ENCODE measurements at places on chromosomes 1 and 21.

- DNase-seq, result no peak
These were observed 115.0 kb downstream of the ACBD6 start for GRCh38 chr1:180387413-180387812.

- DNase-seq, result no peak
These were observed 9.8 kb upstream of the CAMTA1 start for GRCh38 chr1:6775261-6776043.

DNA sequence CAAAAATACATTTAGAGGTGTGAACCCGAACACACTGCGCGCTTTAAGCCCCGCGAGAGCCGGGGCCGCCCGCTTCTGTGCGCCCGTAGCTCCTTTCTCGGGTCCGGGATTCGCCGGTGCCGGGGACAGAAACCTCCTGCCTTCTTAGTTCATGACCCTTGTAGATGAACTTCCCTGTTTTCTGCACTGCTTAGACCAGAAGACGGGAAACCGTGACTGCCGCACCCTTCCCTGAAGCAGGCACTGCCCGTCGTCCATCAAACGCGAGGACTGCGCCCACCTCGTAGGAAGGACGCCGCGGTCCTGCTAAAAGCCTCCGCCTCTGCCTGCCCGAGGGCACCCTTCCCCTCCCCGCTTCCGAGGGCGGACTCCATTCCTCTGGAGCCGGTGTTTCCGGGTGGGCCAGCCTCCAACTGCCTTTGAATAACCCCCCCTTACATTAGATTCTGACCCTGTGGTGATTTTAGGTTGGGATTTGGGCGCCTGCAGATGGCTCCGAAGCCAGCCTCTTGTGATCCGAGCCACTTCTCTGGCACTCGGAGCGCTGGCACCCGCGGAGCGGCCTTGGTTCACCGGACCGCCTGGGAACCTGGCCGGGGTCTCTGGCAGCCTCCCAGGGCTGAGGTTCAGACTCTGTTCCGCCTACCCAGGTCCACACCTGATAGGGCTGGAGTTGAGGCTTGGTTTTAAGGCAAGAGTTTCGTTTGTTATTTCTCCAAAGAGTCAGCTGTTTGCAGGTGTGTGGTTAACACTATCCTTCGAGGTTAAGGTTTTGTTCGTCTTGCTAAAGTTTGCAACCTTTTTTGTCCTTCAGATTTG, 1.2 kb upstream of the PTTG1IP start:
- DNase-seq, result no peak

DNA sequence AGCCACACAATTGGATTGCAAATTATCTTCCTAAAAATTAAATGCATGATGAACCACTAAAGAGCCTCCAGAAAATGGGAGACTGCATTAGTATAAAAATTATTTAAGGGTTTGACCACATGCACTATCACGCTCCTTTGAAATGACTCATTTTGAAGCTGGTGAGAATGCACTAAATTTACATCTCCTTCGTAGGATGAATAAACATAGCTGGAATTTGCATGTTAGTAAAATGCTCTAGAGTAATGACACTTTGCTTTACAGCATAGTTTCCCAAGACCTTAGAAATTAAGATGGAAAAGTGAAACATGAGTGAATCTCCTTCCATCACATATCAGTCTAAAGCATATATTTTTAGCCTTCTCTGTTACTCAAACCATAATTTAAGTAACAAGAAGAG, 2.4 kb downstream of the PLPPR4 start:
- no peak for DNase-seq

- no peak for DNase-seq
These were observed 80.1 kb downstream of the SLC66A1 start for GRCh38 chr1:19392221-19392620.
